ENCODE measurements at places on chromosomes 1 and 21.

DNA sequence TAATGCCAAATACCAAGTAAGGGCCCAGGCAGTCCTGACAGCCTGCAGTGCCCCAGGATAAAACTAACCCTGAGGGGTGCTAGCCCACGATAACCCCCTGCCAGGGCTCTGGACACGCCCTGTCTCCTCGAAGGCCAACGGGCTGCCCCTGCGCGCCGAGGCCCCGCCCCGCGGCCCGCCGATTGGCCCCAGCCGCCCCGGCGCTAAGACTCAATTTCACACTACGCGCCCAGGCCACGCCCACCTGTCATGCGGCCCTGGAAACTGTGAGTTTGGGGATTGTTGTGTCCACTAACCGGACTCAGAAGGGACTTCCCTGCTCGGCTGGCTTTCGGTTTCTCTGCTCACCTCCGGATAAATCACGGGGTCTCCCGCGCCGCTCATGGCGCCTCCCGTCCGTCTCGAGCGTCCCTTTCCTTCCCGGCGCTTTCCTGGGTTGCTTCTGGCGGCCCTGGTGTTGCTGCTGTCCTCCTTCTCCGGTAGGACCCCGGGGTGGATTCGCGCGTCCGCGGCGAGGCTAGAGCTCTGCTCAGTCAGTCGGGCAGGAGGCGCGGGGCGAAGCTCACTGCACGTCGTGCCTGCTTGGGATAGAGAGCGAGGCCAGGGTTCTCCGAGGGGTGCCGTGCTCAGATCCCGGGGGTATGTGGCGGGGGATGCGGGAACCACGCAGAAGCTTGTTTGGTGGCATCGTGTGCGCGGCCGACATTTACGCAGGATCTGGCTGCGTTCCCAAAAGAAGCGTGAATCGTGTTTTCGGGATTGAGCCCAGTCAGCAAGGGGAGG, at the start of gene CR1L:
TSS of gene CR1L (plus strand) at position 282 of the 783 bp plus-strand sequence. CDS start at position 383, 101 bp downstream.
- peak; percentile 48 for DNase-seq

DNA sequence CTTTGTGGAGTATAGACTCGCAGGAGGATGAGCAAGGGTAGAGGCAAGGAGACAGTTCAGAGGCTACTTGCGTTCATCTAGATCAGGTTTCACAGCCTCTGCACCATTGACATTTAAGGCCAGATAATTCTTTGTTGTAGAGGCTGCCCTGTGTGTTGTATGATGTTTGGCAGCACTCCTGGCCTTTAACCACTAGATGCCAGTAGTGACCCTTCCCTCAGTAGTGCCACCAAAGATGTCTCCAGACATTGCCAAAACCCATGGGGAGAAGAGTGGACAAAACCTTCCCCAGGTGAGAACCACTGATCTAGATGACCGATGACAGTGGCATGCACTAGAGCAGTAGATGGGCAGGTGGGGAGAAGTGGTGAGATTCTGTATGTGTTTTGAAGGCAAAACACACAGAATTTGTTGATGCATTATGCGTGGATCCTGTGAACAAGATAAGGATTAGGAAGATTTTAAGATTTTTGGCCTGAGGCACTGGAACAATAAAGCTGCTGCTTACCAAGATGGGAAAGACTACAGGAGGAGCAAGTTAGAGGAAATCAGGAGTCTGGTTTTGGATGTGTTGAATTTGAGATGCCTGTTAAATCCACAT, 9.9 kb upstream of the COG2 start:
- DNase-seq = no peak

DNA sequence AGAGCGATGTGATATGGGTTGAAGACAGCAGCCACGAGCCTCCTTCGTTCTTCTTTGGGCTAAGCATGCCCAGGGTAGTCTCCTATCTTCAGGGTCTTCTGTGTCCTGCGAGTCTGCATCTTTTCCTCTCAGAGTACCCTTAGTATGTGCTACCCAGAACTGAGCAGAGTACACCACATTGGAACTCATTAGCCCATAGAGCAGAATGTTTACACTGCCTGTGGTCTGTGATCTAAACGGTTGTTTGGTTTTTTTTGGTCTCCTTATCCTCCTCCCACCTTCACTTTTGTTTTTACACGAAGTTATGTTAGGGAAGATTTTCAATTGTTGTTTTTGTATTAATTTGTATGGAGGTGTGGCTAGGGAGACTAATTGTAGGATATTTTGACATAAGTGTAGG, 126.4 kb downstream of the NEK7 start:
- no peak for DNase-seq

DNA sequence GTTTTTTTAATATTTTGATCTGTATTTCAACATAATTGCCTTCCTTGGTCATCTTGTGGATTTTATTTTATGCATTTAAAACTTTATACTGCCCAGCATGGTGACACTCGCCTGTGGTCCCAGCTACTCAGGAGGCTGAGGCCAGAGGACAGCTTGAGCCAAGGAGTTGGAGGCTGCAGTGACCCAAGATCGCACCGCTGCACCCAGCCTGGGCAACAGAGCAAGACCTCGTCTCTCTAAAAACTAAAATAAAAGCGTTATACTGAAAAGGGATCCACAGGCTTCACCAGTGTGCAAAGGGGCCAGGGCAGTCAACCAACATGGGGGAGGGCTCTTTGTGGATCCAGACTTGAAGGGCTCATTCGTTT, 1.4 kb downstream of the NID1 start:
- no peak for DNase-seq

GRCh38 chr1:201795066-201795465, 33.9 kb upstream of the IPO9 start:
- no peak for DNase-seq

DNA sequence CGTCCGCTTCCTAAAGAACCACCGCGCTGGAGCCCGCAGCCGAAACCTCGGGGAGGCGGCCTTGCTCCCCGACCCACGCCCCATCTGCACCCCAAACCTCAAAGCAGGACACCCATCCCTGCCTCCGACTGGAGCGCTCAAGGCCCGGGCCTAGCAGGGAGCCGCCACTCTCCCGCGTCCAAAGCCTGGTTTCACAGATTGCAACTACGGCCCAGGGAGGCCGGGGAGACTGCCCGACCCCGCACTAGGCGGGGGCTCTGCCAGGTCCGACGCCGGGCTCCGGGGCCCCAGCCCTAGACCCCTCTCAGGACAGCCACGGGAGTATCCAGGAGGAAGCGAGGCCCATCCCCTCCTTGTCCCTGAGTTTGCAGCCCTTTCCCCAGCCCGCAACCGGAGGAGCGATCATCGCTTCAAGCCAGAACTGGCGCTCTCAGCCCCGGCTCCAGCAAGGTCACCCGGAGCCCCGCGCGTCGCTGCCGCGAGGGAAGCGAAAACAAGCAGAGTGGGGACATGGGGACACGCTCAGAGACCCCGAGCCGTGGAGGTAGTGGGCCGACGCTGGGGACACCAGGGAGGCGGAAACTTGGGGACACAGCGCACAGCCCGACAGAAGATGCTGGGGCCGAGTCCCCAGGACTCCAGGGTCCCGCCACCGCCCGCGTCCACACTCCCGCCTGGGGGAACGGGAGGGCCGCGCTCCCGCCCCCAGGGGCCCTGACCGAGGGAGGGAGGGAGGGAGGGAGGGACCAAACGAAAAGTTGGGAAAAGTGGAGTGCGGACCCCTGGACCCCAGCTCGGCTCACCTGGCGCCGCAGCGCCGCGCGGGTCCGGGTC, 433 bp downstream of the TMEM200B start:
- DNase-seq = no peak

DNA sequence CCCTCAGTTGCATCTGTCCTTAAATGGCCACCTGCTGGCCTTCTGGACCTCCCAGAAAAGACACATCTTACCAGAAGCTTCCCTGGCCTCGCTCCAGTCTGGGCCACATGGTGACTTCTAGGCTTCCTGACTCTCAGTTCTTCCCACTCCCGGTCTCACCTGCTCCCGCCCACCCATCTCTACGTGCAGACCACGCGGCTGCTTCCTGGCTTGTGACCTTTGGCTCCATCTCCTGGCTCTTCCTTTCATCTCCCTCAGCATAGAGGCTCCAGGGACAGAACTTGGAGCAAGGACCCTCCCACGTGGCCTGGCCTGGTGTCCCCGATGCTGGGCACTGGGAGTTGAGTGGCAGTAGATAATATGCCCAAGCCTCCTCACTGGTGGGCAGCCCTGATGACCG, 124.9 kb upstream of the IRF2BP2 start:
- no peak for DNase-seq

DNA sequence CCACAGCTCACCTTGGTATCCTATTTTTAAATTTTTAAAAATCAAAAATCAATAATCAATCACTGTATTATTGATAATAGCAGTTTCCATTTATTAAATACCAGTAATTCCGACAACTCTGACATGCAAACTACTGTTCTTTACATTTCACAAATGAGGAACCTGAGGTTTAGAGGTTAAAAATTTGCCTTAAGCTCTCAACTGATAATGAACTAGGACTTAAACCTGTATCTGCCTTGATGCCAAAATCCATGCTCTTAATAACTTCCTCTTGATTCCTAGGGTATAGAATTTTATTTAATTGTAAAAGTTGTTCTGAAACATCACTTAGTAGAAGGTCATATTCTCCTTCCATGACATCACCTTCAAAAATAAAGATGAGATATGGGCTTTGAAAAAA, 5.6 kb downstream of the ARHGAP29 start:
- no peak for DNase-seq

GRCh38 chr1:163227126-163227525, 24.4 kb upstream of the RGS5 start:
- no peak for DNase-seq

DNA sequence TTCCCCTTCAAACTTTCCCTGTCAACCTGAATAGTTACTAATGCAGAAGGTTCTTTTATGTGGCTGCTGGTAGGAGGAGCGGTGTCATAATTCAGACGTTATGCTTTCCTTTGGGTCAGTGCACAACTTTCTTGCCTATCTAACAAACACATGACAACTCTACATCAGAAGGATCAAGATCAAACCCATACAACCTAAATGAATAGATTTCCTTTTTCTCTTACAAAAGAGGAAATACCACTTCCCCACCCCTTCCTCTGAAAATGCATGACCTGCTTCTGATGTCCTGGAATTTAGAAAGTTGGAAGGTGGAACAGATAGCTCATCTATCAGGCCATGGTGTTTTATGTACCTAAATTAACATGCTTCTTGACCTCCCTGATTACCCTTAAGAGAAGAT, 75.7 kb upstream of the ADGRL4 start:
- no peak for DNase-seq

- DNase-seq = no peak
Measured at GRCh38 chr1:239803781-239804180, 287.9 kb upstream of the FMN2 start.

- DNase-seq = no peak
Measured at GRCh38 chr1:8631163-8631562, 186.3 kb downstream of the RERE start.

- DNase-seq = no peak
Measured at GRCh38 chr1:29684141-29684540, 447.8 kb downstream of the PTPRU start.

DNA sequence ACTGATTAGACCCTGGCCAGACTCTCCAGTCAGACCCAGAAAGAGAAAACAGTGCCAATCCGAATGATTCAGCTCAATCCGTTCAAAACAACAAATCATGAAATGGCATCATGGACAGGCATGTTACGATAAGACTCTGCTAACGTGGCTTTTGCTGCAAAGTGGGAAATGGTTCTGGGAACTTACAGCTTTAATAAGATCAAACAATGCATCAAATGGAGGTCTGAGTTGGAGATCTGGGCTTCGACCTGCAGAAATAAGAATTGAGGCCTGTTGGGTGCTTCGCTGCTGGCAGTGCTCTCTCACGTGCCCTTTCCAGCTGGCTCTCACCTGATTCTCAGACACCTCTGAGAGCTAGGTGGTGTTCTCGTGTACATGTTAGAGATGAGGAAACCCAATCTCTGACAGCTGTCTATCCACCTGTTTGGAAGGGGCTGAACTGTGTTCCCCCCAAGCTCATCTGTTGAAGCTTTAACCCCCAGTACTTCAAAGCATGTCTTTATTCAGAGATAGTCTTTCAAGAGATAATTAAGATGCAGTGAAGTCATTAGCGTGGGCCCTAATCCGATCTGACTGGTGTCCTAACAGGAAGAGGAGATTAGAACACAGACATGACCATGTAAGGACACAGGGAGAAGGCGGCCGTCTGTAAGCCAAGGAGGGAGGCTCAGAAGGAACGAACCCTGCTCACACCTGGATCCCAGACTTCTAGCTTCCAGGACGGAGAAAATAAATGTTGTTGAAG, 45.5 kb upstream of the ETS2 start:
- no peak for DNase-seq

DNA sequence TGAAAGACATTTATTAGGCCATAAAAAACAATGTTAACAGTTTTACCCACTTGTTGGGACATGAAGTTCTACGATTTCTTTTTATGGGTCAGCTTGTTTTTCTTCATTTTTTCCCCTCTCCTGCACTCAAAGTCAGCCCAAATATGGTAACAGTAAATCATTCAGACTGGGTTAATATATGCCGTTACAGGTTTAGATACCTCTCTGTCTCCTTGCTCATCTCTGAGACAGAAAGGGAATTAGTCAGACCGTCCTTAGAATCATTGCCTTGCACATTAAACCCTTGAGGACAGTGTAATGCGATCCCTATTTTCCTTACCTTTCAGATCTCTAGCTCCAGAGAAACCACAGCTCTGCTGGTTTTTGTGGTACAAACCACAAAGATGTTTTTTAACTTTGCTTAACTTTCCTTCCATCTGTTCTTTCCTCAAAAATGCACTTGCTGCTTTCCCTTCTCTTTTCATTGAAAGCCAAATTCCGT, 613.3 kb downstream of the PLPP3 start:
- no peak for DNase-seq

- DNase-seq = no peak
Measured at GRCh38 chr1:40532062-40532389, 589 bp downstream of the ZNF684 start.

GRCh38 chr1:174744886-174745285, 254.9 kb upstream of the CACYBP start:
- DNase-seq = no peak

DNA sequence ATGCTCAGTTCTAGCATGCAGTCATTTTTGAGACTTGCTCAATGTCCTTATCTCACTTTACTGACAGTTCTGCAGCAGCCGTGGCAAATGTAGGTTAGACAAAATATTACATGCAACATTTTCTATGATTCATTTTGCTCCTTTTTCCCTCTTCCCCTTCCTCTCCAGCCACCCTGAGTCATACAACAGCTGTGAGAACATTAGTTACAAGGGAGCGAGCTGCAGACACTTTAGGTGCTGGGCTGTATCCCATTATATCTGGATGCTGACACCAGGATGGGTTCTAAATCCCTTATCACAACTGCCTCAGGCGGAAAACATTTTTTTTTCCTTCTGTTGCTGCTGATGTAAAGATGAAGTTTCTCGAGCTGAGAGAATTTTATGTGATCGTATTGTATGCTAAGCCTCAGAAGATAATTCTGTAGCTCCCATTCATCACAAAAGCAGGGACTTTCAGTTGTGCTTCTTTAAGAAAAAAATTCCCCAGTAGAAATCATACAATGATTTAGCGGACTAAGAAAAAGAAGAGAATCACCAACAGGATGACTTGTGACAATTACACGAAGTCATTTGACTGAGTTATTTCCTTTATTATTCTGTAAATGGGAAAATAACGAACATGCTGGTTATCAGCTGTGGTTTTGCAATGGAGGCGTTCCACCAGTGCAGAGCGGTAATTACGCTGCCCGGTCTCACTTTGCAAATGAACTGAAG, 345.0 kb downstream of the DISC1 start:
- no peak for DNase-seq

GRCh38 chr1:170580636-170581440, 48.9 kb downstream of the GORAB start:
- no peak for DNase-seq

Measured in stimulated activated CD4-positive, alpha-beta T cell treated with anti-CD3 and anti-CD28 coated beads, Interleukin-2, amount 100 ng/mL, for 4 hours (primary cell).